ENCODE measurements at places on chromosomes 2 and 18.

DNA sequence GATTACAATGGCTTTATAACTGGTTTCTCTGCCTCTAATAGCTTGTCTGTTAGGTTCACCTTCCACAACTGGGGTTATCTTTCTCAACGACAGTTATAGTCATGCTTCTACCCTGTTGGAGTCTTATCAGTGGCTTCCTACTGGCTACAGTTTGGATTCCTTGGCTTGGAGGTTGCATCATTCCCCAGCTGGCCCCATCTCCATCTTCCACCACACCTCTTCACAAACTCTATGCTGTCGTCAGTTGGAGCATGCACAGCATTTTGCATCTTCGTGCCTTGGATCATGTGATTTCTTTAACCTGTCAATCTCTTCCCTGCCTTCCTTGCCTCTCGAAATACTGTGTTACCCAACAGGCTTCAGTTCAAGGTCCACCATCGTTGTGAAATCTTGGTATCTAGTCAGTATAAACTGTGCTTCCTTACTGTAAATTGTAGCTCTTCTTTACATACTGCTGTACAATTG lies 316.3 kb upstream of the CXCR4 start:
- no peak for DNase-seq

DNA sequence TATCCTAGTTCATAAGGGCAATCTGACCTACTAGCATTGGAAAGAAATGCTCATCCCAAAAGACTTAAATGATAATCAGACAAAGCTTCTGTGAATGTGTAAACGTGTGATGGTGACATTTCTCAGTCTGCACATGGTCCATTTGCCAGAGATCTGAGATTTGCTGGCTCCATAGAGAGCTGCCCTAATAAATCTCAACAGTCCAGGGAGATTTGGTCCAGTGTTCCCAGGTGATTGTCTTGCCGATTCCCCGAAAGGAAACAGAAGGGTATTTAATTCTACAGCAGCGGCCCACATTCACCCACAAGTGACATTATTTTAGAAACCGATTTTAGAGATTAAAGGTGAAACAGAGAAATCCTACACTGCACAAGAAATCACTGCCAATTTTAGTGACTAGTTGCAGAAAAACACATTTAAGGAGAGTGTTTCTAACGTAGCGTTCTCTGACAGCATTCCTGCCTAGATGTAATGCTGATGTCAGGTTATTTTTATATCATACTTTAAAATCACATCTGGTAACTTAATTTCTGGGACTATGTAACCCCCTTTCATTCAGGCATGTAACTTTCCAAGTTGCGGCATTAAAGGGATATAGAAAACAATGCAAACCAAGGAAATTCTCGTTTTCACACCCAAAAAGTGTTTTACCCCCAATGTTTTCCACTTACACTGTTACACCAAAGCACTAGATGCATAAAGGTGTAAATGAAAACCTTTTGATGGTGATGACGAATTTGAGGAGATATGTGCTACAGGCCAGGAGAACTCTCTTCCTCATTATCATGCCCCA lies 231.9 kb upstream of the FN1 start:
- no peak for DNase-seq

GRCh38 chr2:33411765-33412164 lies 64.7 kb upstream of the RASGRP3 start:
- no peak for DNase-seq

GRCh38 chr18:60794802-60795201 lies 422.2 kb upstream of the MC4R start:
- no peak for DNase-seq

DNA sequence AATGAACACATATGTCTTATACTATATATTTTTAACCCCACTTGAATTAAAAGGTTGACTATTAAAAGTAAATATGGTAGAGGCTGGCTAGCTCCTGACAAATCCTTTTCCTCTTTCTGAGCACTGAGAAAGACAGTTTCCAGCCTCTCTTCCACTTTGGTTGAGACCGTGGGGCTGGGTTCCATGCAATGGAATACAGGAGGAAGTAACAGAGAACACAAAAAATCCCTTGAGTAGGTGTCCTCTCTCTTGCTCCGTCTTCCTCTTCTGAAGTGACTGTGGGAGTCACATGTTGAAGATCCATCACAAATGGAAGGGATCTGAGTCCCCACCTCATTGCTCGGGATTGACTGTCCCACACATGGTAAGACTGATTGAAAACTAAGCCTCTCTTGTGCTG lies 36.6 kb upstream of the SIGLEC15 start:
- no peak for DNase-seq

GRCh38 chr2:181992776-181993175 lies 7.1 kb downstream of the PPP1R1C start:
- DNase-seq, result no peak

GRCh38 chr2:131542438-131543384 lies 15.0 kb downstream of the CCDC74A start:
- DNase-seq, result no peak

- no peak for DNase-seq
Measured at GRCh38 chr2:40412456-40412855, 39.4 kb downstream of the SLC8A1 start.

DNA sequence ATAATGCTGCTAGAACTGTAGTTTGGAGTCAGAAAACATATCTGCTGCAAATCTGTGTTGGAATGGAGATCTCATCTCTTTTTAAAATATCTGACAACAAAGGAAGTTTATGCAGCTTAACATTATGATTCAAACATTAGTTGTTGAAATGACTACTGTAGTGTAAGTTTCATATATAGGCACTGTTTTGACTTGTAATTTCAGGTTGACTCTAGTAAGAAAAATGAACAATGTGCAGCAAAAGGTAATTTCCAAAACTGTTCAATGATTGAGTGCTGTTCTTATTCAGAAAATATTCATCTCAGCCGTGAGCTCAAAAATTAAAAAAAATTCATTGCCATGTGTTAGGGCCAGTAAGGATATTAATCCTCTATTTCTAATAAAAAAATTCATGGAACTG lies 48.5 kb downstream of the CCDC138 start:
- no peak for DNase-seq
